ENCODE measurements at places on chromosomes 13 and 19.

- DNase-seq = no peak
Observed at GRCh38 chr19:2578391-2578890, 102.5 kb downstream of the GADD45B start.

GRCh38 chr13:103130681-103131210, 64.5 kb upstream of the SLC10A2 start:
- no peak for DNase-seq

- no peak for DNase-seq
Observed at GRCh38 chr19:18229474-18229873, 3.2 kb upstream of the PDE4C start.

- DNase-seq = no peak
Observed at GRCh38 chr13:66926200-66926850, 303.8 kb downstream of the PCDH9 start.
